ENCODE measurements at places on chromosomes 12 and 14. TPM values are rescaled to one million over a fixed set of nuclear protein-coding genes. Genes with fewer than 3 reads are reported as not detected.

ENO2 gene
- 57.9 TPM for total RNA-seq

SERPINA5 gene
- 4.4 TPM for total RNA-seq

SERPINA3 gene
- 140 TPM for total RNA-seq

SDR9C7 gene
- 0.27 TPM for total RNA-seq

KERA gene
- total RNA-seq, result not detected

NRXN3 gene
- 33.3 TPM for total RNA-seq

CNPY2 gene
- 72.0 TPM for total RNA-seq

KLRG1 gene
- total RNA-seq, result 3.0 TPM

ACOT4 gene
- total RNA-seq, result 1.3 TPM

AMIGO2 gene
- total RNA-seq, result 10.9 TPM

PPM1A gene
- total RNA-seq, result 58.3 TPM

GLIPR1 gene
- total RNA-seq, result 66.9 TPM

BDKRB1 gene
- total RNA-seq, result 1.8 TPM

DNA sequence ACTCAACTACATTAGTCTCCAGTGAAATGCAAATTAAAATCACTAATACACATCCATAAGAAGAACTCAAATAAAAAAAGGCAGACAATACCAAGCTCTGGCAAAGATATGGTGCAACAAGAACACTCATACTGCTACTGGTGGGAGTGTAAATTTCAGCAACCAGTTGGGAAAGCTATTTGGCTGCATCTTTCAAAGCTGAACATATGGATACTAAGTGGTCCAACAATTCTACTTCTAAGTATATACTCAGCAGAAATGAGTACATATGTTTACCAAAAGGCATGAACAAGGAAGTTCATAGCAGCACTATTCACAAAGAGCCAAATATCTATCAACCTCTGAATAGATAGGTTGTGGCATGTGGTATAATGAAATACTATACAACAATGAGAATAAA lies 27.3 kb downstream of the CAPS2 start:
- DNase-seq, result no peak

DNA sequence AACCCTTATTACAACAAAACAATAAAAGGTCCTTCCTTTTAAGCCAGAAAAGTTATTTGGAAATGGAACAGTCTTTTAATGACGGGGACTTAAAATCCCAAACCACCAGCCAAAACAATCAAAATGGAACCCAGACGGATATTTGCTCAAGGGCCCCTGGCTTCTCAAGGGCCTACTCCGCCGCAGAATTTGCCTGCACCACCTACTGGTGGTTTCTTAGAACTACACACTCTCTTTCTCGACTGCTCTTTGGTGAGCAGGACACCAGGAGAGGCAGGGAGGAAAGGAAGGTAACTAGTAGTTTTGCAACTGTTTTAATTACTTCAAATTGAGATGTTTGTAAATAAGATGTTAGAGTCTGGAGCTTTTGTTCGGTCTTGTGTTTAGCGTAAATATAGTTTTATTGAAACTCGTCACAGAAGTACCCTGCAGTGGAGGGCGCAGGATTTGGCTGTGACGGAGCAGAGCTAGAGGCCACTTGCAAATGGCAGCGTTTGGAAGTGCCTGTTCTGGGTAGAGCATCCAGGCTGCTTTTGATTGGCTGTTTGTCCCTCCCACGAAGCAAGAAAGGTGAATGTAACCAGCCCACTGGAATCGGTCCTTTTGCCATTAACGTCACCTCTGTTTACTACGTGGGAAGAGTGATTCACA lies 238.5 kb downstream of the CACNA1C start:
- no peak for DNase-seq

GRCh38 chr12:124771462-124772288 lies 92.0 kb downstream of the SCARB1 start:
- DNase-seq, result peak; percentile 72

DNA sequence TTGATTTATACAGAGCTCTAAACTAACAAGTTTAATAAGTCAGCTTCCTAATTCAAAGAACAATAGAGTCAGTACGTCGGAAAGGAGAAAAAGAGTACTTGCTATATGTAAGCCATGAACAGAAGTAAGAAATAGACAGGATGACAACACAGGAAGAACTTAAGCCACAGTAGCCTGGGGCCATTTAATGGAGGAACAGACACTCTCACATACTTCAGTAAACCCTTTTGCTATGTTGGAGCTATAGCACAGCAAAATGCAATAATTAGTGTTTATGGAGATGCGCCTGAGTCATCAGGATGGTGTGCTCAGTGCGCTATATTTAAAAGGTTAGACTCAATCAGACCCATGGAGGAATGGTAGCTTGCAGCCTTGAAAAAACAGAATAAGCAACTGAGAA lies 61.0 kb downstream of the SRGAP1 start:
- DNase-seq, result no peak

DNA sequence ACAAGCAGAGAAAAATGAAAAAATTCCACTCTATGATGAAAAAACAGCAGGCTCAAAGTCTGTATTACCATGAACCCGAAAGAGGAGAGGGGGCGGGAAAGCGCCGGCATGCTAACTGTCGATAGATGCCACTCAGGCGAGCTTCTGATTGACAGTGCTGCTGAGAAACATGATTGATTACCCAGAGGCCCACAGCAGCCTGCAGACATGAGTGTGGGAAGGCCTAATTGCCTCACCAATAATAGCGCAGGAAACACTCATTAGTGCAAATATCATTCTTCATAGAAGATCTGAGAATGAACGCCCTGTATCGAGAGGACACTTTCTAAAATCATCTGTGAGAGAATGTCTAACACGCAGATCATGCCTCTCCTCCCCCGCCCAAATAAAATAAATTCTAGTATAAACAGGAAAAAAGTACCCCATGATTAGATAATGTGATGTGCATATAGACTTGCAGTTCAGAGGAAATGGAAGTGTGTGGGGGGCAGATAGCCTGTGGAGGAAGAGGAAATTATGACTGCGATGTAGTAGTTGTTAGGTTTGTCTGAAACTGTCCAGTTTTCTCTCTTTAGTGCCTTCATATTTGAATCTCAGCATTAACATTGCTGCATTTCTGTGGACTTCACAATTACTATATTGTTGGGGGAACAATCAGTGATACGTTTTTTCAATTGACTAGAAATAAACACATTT lies 15.6 kb downstream of the TPH2 start:
- DNase-seq, result no peak

GRCh38 chr14:64508215-64508776 lies 3.7 kb downstream of the ZBTB1 start:
- DNase-seq, result no peak

DNA sequence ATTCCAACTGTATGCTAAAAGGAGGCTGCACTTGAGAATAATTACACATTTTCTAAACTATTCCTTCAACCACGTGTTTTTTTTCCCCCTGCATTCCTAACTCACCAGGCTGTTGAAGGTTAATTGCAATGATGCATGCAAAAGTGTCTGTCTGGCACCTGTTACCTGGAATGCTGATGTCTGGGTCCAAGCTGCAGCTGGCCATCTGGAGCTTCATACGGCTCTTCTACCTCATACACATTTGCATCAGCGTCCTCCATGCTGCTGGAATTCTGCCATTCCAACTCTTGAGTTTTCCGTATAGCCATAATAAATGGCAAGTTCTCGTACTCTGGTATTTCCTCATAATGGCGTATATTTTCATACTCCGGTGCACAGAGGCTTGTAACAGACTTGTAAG lies 8.6 kb downstream of the FGD6 start:
- DNase-seq, result no peak

- no peak for DNase-seq
Measured at GRCh38 chr14:74531006-74531405, 37.4 kb downstream of the ISCA2 start.

GRCh38 chr14:99042381-99043266 lies 229.4 kb downstream of the BCL11B start:
- no peak for DNase-seq

DNA sequence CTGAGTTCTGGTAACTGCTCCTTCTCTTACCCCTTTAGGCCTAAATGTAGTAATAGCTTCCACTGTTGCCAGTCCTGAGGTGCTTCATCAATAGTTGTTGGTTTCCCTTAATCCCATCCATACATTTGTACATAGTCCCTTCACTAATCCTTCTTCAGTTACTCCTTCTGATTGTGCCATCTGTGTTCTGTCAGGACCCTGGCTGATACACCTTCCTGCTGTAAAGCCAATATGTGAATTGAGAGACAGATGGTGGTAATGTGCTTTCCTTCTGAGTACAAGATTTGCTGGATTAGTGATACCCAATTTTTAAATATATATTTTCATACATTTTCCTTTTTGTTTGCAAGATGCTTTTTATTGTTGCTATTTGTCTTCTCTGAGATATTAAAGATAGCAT lies 66.4 kb downstream of the OTOGL start:
- no peak for DNase-seq

DNA sequence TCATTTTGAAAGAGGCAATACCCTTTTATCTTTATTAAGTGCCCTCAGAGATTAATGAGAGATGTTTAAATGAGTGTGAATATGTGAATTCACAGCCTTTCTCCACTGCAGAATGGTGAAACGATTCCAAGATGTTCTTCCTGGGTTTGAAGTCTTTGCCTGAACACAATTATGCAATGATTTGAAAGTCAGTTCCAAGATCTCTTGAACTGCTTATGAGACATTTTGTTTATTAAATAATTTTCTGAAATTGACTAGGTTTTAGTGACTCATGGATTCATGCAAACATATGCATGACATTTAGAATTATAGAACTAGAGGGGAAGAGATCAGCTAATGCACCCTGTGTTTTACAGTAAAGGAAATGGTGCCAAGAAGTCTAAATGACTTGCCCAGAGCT lies 118.1 kb upstream of the SLC38A2 start:
- no peak for DNase-seq

- no peak for DNase-seq
Measured at GRCh38 chr12:17344649-17345048, 738.7 kb upstream of the LMO3 start.

GRCh38 chr12:128524439-128524838 lies 257.5 kb downstream of the TMEM132C start:
- no peak for DNase-seq

- no peak for DNase-seq
Measured at GRCh38 chr12:11653215-11653753, 3.8 kb downstream of the ETV6 start.

- DNase-seq, result no peak
Measured at GRCh38 chr12:23098110-23098509, 473.1 kb downstream of the ETNK1 start.

GRCh38 chr14:67331368-67332125 lies 28.1 kb downstream of the ATP6V1D start:
- no peak for DNase-seq

DNA sequence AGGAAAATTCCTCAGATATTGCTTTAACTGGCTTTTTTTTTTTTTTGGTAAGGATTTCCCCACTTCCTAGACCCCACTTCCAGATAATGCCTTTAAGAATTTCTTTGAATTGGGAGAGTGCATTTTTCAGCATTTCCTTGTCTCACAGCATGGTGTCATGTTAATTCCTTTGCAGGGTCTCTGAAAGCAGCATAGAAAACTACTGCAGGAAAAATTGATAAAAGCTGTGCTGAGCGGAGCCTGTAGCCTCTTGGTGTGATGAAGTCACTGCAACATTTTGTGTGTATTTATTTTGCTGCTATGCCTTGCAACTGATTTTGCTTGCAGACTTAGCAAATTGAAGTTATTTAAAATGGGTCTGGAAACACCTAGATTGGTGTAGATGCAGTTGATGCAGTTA lies 2.7 kb downstream of the ANO4 start:
- no peak for DNase-seq

GRCh38 chr12:76964784-76965571 lies 86.2 kb upstream of the CSRP2 start:
- DNase-seq, result no peak

- no peak for DNase-seq
Measured at GRCh38 chr12:24822121-24822899, 126.6 kb downstream of the BCAT1 start.

DNA sequence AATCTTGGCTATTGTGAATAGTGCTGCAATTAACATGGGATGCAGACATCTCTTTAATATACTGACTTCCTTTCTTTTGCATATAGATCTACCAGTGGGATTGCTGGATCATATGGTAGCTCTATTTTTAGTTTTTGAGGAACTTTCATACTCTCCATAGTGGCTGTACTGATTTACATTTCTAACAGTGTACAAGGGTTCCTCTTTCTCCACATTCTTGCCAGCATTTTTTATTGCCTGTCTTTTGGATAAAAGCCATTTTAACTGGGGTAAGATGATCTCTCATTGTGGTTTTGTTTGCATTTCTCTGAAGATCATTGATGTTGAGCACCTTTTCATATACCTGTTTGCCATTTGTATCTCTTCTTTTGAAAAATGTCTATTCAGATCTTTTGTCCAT lies 8.4 kb downstream of the AMDHD1 start:
- no peak for DNase-seq

DNA sequence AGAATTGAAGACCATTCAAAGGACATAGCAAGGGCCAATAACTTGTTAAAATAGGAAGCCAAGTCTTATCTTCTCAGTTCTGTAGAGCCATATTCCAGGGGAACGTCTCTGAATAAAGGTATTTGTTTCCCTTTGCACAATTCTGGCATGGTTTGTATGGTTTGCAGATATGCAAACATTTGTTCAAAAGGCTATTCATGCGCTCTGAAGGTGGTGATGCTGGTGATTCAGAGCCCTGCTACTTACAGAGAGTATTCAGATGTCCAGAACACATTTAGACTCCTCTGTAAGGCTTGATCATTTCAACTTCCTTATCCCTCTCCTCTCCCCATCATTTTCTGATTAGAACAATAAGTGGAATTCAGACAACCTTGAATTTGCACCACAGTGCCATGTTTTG lies 35.9 kb downstream of the SLC4A8 start:
- no peak for DNase-seq

All from thoracic aorta (tissue), 2 donors.